ENCODE measurements at places on chromosomes 7 and 10.

- no peak for DNase-seq
Measured at GRCh38 chr7:125675640-125676039, 746.0 kb upstream of the POT1 start.

DNA sequence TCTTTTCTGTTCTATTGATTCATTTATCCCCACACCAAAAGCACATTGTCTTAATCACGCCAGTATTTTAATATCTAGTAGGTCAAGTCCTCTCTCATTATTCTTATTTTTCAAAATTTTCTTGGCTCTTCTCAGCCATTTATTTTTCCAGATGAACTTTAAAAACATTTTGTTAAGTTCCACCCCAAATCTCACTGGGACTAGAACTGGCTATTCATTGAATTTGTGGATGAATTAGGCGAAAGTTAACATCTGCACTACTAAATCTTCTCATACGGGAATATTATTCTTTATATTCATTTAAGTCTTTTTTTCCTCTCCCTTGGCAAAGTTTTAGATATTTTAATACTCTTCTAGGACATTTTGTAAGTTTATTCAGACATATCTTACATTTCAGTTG is 295.2 kb upstream of the MGMT start:
- no peak for DNase-seq

DNA sequence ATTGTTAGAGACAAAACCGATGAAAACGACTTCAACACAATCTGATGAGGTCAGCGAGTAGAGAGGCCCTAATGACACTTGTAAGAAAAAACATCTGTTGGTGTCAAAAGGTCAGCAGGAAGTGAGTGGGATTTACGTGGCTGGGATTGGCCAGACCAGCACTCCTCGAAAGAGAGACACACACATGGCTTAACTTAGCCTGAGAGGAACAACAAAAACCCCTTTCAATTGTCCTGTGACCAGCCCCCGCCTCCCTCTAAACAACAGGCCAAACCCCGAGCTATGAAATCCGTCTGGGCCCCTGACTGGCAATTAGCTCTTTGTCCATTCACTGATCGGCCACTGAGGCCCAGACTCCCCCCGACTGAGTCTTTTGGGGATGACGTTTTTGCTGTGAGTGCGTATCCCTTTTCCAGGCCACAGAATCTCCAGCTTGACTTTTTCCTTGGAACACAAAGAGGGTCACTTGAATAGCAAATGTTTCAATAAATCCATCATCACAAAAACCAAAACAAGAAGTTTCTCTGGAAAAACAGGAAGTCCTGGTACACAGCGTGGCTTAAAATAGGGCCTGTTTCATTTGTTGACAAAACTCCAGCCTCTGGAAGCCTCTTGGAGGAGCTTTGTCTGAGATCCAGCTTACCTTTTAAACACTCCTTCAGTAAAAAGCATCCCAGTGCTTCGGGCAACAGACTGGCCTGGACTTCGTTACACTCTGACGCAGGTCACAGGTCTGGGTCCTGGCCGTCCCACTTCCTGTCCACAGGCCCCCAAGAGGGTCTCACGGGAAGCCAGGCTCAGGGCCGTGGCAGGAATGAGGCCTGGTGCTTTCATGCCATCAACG is 103.0 kb downstream of the CTBP2 start:
- DNase-seq, result peak; percentile 62

DNA sequence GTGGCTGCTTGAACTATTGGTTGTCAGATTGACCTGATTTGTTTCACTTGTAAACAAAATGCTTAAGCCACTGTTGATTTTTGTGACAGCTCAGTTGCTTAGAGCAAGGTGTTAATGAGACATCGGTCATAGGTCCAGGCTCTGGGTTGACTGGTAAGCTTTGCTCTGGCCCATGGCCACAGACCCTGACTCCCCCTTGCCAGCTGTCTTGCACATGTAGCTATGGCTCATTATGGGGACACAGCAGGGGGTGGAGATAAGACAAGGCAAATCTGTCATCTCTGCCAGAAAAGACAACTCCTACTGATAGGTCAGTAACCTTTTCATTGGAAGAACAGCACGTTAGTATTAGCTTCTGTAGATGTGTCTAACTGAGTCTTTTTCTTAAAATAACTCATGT is 95.3 kb downstream of the KAT6B start:
- DNase-seq, result no peak

- no peak for DNase-seq
Measured at GRCh38 chr10:43109671-43110249, 28.5 kb upstream of the CSGALNACT2 start.

Data from NCI-H510A treated with DMSO at 0.1 percent for 48 hours (cell line).